ENCODE measurements at places on chromosomes 1 and 21.

DNA sequence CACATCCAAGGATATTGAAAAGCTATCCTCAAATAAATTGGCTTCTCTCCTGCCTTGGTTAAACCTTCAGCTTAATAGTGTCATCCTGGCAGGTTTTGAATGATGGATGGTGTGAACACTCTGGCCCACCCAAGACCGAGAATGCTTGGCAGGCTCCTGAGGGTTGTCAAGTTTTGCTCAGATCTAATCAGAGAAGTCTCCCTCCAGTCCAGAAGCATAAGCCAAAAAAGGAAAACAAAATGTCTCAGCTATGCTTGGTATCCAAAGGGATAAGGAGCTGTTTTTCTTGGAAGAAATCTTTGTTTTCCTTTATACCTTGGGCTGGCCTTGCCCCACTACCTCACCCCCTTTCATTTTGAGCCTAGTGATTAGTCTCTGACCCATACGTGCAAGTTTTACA lies 172.7 kb downstream of the CRB1 start:
- no peak for DNase-seq

GRCh38 chr1:245483247-245483646 lies 328.5 kb downstream of the KIF26B start:
- DNase-seq, result no peak

DNA sequence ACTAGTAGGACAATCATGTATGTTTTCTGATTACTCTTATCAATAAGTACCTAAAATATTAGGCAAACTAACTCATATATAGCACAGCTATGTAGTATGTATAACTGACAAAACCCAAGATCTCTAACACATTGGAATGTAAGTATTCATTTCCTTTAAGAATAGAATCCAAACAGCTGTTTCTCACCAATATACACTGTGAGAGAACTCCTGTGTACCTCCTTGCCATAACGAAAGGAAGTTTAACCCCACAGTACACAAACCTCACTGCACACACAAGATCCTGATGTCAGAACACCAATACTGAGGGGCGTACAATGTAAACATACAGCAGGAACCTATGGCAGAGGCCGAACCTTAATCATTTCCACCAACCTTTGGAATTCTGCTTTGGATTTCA lies 113.0 kb downstream of the SMYD3 start:
- DNase-seq, result no peak

DNA sequence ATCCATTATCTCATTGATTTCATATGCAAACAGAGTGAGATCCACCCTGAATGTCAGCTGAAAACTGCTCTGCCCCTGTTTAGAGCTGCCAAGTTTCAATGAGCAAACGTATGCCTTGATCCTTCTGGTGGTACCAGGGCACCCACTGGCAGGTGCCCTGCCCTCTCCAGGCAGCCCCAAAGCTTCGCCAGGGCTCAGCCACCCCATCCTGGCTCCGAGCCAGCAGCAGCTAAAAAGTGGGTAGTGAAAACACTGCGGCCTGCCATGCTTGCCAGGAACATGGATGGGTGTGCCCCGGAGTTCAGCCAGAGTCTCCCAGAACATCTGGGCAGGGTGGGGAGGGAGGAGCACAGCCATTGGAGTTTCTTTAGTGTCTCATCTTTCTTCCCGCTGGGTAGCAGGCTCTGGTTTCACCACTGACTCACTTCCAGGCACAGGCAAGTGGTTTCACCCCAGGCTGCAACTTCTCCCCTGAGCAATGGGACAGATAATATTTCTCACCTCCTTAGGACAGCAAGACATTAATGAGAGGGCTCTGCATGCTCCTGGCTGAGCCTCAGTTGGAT lies 8.1 kb upstream of the LMX1A start:
- DNase-seq, result no peak

DNA sequence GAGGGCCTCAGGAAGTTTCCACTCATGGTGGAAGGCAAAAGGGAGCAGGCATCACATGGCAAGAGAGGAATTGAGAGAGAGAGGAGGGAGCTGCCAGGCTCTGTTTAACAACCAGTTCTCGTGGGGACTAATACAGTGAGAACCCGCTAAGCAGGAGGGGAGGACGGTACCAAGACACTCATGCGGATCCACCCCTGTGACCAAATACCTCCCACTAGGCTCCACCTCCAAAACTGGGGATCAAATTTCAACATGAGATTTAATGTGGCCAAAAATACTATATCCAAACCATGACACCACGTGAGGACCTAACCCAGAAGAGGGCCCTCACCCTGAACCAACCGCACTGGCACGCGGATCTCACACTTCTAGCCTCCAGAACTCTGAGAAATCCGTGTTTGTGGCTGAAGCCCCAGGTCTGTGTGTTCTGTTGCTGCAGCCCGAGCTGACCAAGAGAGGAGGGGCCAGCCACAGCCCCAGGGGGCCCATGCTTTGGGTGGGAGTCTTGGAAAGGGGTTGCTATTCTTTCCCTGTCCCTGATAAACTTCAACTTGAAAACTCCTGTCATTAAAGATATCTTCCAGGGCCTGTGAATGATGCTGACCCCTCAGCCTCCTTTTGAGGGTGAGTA lies 32.0 kb downstream of the TRIM67 start:
- DNase-seq, result no peak

DNA sequence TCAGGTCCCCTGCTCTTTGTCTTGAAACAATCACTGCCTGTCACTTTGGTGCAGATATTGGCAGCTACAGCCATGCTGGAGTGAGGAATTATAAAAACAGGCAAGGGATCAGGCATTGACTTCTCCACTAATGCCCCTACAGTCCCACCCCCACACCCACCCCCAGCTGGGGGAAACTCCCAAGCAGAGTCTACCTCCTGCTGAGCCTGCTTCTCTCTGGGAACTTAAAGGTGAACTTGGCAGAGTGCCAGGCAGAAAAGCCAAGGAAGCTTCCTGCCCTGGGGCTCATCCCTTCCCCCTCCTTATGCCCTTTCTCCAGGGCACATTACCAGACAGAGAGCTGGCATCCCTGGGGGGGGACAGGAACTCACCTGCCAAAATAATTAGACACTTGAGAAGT lies 6.7 kb downstream of the NCMAP start:
- no peak for DNase-seq

- no peak for DNase-seq
Observed at GRCh38 chr1:157360023-157360390, 192.3 kb downstream of the FCRL5 start.

DNA sequence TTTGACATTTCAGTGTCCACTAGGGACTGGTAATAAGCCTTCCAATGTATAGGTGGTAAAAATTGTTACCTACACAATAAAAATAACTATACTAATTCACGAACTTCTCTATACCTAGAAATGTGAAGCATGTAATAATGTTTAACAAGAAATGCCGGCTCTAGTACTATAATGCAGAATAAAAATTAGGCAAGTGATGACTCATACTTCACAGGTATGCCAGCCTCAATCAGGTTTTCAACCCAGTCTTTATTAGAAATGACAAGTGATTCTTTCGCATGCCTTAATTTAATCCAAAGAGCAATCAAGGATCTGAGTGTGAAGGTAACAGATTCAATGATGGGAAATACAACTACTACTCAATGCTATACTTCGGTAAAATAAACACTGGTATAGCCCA lies 134.9 kb downstream of the RERE start:
- DNase-seq, result no peak

DNA sequence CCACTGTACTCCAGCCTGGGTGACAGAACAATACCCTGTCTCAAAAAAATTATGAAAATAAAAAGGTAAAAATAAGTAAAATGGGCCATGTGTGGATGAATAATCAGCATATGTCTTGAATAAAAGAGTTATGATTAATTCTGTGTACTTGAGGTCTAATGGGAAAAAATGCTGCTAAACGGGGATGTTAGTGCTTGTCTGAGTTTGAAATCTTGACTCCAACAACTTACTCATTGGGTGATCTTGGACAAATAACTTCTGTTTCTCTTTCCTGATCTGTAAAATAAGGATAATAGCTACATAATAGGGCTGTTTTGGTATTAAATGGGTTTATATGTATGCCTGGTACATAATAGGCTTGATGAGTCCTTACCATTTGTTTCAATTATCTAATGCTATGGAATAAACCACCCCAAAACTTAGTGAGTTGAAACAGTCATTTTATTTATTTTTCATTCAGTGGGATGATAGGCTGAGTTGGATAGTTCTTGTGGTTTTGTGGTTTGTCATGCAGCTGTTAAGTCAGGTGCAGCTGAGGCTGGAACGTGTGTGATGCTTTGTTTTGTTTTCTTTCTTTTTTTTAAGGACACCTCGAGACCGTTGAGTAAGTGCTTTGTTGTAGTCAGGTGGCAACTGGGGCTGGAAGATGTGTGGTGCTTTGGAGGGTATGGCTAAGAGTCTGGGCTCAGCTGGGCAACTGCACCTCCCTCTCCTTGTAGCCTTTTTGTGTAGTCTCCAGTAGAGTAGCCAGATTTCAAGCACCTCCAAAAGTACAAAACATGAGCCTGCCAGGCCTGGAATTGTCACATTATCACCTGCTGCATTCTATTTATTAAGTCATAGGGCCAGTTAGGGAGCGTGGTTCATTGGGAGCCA lies 4.9 kb downstream of the MDM4 start:
- peak; percentile 58 for DNase-seq

DNA sequence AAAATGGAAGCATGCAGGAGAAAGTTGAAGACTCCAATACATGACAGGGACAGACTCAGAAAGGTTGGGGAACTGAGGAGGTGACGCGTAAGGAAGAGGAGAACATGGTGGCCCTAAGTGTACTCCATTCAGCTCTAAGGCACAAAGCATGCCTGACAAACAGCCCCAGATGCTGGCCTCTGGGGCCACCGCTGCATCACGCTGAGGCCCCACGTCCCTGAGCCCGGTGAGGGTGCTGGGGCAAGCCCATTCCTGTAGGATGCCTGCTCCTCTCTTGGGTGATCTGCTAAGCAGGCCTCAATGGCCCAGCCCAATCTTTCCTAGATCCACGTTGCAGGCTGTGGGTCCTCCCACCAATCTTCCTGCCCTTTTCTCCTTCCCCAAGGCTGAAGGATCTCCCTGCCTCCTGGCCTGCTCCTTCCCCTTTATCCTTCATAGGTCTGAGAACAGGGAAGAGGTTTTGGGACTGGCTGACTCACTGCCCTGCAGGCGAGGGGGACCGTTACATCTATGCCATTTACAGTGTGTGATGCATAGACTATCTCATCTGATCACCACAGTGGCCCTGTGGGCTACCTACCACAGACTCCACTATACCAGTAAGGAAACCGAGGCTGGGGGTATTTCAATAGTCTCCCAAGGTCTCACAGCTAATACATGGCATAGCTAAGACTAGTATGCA lies 16.8 kb upstream of the NID1 start:
- DNase-seq, result no peak

- no peak for DNase-seq
Observed at GRCh38 chr21:26499495-26499894, 73.6 kb downstream of the CYYR1 start.

GRCh38 chr21:30256100-30256499 lies 26.6 kb downstream of the KRTAP24-1 start:
- DNase-seq, result no peak

DNA sequence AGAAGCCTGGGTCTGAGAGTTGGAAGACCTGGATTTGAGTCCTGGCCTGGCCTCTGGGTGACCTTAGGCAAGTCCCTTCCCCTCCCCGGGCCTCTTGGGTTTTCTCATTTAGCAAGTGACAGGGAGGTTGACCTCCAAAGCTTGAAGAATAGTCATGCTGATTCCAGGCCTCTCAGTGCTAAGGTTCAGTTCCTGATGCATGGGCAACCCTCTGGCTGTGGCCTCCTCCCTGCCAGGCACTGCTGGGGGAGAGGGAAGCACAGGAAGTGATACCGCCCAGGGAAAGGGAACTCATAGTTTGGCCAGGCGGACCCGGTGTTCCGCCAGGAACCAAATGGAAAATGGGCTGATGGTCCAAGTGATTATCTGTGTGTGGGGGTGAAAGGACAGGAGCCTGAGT lies 23.6 kb upstream of the WASF2 start:
- no peak for DNase-seq

GRCh38 chr21:35239811-35240219 lies 190.7 kb upstream of the RUNX1 start:
- no peak for DNase-seq

GRCh38 chr1:147837129-147837963 lies 65.2 kb upstream of the GJA8 start:
- DNase-seq, result no peak

GRCh38 chr1:206826394-206826793 lies 39.0 kb upstream of the IL20 start:
- no peak for DNase-seq

- DNase-seq, result peak; percentile 53
Observed at GRCh38 chr1:65067491-65068201, 80.4 kb upstream of the AK4 start.

DNA sequence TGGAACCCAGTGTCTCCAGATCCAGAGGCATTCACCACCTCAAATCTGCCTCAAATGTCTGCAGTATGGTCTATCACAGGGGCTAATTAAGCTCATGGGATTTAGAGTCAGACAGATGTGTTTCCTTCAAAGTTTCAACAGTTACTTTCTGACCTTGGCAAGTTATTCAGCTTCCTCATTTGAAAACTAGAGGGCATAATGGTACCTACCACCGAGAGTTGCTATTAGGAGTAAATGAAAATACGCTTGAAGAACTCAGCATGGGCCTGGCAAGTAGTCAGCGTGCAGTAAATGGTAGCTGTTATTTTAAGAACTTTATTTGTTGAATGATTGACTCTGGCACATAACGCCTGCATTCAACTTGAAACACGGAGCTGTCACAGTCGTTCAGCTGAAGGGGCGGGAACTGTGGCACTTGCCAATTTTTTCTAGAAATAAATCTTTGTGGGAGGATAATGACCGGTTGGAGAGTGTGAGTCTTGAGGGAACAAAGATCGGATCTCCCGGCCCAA lies 1.2 kb upstream of the CAP1 start:
- no peak for DNase-seq

DNA sequence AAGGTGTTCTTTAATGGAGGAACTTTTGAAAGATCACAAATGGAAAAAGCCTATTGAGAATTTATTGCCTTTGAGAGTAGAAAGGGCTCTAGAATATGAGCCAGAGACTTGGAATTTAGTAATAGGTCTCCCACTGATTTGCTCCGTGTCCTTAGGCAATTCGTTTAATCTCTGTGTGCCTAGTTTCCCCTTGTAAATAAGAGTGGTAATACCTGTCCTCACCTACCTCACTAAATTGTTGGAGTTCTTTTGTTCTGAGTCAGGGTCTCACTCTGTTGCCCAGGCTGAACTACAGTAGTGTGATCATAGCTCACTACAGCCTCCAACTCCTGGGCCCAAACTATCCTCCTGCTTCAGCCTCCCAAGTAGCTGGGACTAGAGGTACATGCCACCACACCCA lies 15.0 kb upstream of the TEKT2 start:
- no peak for DNase-seq

DNA sequence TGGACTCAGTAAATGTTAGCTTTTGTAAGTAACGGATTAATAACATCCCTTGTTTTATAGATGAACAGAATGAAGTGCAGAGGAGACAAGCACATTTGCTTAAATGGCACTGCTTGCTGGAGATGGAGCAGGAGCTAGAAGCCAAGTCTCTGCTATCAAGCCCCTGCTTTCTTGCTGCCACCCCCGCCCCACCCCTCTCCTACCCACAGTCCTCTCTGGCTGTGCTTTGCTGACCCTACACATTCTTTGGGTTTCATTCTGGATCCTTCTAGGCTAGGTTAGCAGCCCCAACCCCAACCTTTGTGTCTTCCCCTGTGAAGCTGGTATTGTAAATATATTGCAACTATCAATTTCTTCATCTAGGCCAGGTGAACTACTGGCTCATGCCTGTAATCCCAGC lies 77.5 kb upstream of the CAPZB start:
- no peak for DNase-seq

- DNase-seq, result no peak
Observed at GRCh38 chr21:38841472-38841871, 35.7 kb downstream of the ETS2 start.

GRCh38 chr1:92709738-92710137 lies 75.2 kb downstream of the EVI5 start:
- no peak for DNase-seq

- no peak for DNase-seq
Observed at GRCh38 chr1:68294367-68295066, 62.2 kb upstream of the WLS start.

Data from T-helper 2 cell (primary cell).